NCI-H187 (cell line): ENCODE measurements at places on chromosomes 3 and 15.

GRCh38 chr15:67039384-67040075, 25.9 kb upstream of the SMAD3 start:
- no peak for DNase-seq

- no peak for DNase-seq
These were observed 46.0 kb downstream of the CA12 start for GRCh38 chr15:63335543-63336240.

- DNase-seq = no peak
These were observed 11.6 kb downstream of the UPK1B start for GRCh38 chr3:119184796-119185570.

GRCh38 chr15:95142531-95142930, 911.2 kb downstream of the MCTP2 start:
- DNase-seq = no peak

GRCh38 chr15:29522373-29523276, 253.0 kb upstream of the NSMCE3 start:
- no peak for DNase-seq

- no peak for DNase-seq
These were observed 43.2 kb upstream of the LEKR1 start for GRCh38 chr3:156782921-156783320.

DNA sequence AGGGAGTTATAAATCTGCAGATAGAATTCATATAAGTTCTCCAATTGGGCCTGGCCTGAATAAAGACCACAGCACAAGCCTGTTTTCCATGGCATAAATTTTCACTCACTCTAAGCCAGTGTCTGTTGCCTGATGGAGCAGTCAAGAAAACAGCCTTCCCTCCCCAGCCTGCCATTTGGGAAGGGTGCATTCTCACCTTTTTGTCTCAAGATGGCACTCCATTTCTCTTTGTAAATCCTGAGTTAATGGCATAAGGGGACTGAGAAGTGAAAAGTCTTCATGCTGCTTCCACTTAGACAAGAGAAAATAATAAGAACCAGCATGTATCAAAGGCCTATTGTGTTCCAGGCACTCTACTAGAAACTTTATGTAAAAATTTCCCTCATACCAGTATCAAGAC, 115.6 kb upstream of the MANF start:
- DNase-seq = no peak

DNA sequence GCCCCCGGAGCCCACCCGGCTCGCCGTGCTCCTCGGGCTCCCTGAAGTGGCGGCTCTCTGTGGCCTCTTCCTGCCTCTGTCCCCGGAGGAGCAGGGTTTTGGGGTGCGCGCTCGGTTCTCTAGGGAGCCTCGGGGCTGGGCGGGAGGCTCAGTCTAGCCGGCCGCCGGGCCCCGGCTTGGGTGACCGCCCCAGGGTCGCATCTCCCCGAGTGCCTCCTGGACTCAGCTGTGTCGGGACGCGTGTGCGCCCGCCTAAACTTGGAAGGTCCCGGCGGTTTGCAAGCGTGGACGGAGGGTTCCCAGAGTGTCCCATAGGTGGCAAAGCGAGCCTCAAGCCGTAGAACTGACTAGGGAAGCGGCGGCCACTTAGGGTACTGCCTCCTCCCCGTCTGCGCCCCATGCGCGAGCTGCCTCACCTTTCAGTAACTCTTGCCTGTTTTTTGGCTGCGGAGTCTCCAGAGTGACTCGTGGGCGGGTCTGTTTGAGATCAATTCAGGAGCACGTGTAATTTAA, 601 bp downstream of the ACTL6A start:
- peak; percentile 13 for DNase-seq

DNA sequence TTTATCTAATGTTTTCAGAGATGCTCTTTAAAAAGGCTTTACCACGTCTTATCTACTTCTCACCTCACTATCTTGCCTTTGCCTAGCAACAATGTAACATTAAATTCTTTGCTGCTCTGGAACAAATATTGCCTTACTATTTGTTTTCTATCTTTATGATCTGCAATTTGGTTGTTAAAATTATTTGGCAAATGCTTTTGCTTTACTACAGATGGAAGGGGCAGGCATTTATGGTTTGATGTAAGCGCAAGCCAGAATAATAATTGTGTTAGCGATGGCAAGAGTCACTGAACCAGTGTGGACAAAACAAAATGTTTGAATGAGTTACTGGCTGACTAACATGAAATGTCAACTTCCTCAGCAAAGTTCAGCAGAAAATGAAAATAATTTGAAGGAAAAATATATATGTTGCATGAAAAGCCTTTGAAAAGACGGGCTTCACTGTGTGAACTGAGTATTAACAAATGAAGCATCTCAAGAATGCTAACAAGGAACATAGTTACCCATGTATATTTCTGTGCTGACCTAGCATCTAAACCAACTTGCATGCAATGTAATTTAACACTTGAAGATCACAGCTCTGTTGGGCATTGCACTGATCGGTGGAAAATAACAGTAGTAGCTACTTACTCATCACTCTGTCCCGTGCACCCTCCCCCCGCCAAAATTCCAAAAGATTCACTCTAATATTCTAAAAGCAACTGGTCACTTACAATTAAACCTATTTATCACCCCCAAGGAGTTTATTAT, 454.0 kb upstream of the ARHGEF26 start:
- DNase-seq = no peak
